ENCODE measurements at places on chromosomes 12 and 14. TPM values are rescaled to one million over a fixed set of nuclear protein-coding genes. Genes with fewer than 3 reads are reported as not detected.
A peak's percentile ranks its signal among the peaks of the same experiment; 100 is the strongest.

Gene RILPL1
- total RNA-seq = 6.7 TPM

Gene VRTN
- 148 TPM for total RNA-seq

Gene RNASE3
- total RNA-seq = not detected

Gene PPP1R1A
- total RNA-seq = 13.1 TPM

Gene IFNG-AS1
- not detected for total RNA-seq

Gene MYO1H
- total RNA-seq = not detected

Gene DHRS4
- total RNA-seq = 16.2 TPM

Gene DIO3
- total RNA-seq = 0.19 TPM

- DNase-seq = no peak
Observed at GRCh38 chr14:75515629-75515996, 6.7 kb upstream of the BATF start.

- DNase-seq = no peak
Observed at GRCh38 chr12:85310456-85311076, 30.5 kb downstream of the ALX1 start.

GRCh38 chr14:51929166-51929565, 60.2 kb upstream of the RTRAF start:
- DNase-seq = no peak

GRCh38 chr14:80584744-80585505, 356.6 kb downstream of the CEP128 start:
- no peak for DNase-seq

DNA sequence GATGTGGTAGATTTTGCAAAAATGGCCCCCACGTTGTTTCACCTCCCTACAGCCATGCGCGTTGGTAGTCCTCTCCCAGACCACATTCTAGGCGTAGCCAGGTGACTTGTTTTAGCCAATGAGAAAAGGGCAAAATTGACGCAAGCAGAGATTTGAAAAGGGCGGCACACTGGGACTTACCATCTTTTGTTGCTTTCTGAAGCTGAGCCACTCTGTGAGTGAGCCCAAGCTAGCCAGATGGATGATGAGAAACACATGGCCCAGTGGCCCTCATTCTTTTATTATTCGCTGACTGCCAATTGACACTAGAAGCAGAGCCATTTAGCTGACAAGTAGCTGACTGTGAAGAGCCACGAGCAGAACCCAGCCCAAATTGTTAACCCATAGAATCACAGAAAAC, 142.0 kb upstream of the GZMB start:
- DNase-seq = no peak

DNA sequence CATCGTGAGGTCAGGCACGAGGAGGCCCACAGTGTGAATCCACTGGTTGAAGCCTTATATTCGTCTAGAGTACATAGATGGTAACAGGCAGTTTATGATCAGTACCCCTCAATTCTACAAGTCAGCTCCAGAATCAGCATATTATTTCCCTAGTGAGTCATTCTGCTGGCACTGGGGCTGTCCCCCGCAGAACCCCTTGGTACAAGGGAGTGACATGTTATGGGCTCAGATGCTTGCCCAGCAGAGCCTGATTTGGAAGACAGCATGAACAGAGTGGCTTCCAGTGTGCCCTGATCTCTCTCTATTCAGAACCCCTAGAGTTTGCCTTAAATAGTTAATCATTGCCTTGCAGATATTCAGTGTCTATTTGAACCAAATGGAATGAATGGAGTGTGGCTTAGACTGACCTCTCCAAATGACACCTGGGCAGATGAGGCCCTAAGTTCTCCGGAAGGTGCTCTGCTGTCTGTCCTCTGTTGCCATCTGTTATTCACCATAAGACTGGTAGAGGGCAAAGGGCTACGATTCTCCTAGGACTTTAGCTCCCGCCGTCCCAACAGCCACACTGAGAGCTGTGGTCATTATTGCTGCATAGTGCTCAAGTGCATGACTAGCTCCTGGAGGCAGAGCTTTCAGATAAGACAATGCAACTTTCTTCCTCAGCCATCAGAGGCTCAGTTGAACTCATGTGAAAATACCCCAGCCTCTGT, 41.1 kb downstream of the CACNA2D4 start:
- DNase-seq = no peak

GRCh38 chr12:7259060-7259459, 44.8 kb upstream of the ACSM4 start:
- DNase-seq = no peak

DNA sequence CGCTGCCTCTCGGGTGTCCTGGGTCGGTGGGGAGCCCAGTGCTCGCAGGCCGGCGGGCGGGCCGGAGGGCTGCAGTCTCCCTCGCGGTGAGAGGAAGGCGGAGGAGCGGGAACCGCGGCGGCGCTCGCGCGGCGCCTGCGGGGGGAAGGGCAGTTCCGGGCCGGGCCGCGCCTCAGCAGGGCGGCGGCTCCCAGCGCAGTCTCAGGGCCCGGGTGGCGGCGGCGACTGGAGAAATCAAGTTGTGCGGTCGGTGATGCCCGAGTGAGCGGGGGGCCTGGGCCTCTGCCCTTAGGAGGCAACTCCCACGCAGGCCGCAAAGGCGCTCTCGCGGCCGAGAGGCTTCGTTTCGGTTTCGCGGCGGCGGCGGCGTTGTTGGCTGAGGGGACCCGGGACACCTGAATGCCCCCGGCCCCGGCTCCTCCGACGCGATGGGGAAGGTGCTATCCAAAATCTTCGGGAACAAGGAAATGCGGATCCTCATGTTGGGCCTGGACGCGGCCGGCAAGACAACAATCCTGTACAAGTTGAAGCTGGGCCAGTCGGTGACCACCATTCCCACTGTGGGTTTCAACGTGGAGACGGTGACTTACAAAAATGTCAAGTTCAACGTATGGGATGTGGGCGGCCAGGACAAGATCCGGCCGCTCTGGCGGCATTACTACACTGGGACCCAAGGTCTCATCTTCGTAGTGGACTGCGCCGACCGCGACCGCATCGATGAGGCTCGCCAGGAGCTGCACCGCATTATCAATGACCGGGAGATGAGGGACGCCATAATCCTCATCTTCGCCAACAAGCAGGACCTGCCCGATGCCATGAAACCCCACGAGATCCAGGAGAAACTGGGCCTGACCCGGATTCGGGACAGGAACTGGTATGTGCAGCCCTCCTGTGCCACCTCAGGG, 679 bp downstream of the ARF6 start:
- DNase-seq = no peak

- DNase-seq = no peak
Observed at GRCh38 chr12:110546339-110546738, 36.8 kb downstream of the PPTC7 start.

DNA sequence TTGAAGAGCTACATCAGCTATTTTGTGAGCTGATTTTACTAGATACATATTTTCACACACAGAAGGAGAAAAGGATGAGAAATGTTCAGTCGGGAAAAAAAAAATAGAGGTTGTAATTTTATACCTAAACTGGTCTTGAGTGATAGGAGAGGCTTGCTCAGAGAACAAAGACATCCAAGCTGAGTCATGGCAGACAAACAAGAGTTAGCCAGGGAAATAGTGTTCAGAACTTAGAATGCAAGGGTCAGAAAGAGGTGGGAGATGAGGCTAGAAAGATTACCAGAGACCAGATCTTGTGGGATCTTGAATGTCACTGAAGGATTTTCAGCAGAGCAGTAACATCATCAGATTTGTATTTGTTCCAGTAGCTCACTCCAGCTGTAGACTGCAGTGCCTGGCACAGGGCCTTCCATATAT, 121.9 kb upstream of the ATF1 start:
- DNase-seq = no peak

- DNase-seq = no peak
Observed at GRCh38 chr14:47422191-47422590, 253.2 kb downstream of the MDGA2 start.

GRCh38 chr14:67607646-67608045, 7.6 kb upstream of the PIGH start:
- no peak for DNase-seq

DNA sequence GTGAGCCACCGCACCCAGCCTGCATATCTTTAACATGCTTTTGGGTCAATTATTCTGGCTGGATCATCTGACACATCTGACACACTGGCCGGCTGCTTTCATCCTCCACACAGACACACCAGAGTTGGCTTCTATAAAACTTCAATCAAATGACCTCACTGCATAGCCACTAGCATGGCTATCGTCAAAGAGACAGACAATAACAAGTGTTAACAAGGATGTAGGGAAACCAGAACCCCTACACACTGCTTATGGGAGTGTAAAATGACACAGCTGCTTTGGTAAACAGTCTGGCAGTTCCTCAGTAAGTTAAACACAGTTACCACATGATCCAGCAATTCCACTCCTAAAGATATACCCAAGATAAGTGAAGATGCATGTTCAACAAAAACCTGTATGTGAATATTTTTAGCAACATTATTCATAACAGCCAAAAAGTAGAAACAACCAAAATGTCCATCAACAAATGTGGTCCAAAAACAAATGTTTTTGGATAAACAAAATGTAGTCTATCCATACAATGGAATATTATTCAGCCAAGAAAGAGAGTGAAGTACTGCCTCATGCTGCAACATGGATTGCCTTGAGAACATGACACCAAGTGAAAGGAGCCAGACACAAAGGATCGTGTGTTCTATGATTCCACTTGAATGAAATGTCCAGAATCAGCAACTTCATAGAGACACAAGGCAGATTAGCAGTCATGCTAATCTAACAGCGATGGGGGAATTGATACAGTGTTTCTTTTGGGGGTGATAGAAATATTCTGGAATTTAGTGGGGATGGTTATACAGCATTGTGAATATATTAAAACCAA, 10.1 kb downstream of the KDM2B start:
- no peak for DNase-seq

GRCh38 chr12:123779551-123779950, 17.4 kb downstream of the DNAH10 start:
- no peak for DNase-seq

DNA sequence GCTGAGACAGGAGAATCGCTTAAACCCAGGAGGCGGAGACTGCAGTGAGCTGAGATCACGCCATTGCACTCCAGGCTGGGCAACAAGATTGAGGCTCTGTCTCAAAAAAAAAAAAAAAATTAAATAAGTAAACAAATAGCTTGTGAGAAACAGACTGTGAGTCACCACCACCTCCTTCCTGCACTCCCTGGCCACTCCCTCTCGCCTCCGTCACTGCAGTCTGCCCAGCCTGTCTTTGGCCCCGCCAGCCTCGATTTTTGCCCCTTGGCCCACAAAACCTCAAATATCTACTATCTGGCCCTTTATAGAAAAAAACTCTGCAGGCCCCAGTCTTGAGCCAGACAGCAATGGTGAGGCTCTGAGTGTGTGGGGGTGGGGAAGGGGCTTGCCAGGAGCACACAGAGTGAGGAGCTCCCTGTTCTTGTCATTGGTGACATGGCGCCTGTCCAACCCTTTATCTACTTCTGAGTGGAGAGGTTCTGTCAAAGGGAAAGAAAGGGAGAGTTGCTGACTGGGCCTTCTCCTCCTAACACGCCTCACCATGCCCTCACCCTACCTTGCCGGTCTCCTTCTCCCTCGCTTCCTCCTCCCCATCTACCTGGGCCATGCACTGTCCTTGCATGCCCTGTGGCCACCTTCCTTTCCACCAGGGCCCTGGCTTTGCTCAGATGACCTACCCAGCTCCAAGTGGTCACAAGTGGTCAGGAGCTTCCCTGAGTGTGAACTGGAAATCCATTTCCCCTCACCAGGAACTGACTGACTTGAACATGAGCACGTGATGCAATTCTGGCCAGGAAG, 22.1 kb downstream of the LGMN start:
- no peak for DNase-seq

DNA sequence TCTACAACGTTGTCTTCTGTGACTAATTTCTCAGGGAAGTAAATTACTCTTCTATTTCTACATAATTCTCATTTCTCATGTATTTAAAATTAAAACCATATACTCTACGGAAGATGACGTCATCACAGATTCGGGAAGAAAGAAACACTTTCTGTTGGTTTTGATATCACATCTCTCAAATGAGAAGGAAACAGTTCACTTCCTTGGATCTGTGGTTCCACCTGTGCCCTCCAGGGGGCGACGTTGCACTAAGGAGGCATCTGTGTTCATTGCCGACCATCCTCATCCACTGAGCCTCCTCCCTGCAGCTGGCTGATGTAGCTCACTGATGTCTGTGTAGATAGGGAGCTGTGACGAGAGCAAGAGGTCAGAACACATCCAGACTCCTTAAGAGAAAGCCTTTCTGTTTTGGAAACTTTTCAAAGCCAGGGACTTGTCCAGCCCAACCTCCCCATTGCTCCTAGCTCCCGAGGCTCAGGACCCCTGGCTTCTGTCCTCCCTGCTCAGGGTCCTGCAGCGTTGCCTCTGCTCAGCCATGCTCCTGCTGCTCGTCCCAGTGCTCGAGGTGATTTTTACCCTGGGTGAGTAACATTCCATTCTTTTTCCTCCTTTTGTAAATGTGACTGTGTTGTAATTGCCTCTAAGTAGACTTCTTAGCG, 172.7 kb upstream of the OR4E1 start:
- DNase-seq = peak; percentile 90

- no peak for DNase-seq
Observed at GRCh38 chr12:51401020-51401419, 9.8 kb upstream of the GALNT6 start.

DNA sequence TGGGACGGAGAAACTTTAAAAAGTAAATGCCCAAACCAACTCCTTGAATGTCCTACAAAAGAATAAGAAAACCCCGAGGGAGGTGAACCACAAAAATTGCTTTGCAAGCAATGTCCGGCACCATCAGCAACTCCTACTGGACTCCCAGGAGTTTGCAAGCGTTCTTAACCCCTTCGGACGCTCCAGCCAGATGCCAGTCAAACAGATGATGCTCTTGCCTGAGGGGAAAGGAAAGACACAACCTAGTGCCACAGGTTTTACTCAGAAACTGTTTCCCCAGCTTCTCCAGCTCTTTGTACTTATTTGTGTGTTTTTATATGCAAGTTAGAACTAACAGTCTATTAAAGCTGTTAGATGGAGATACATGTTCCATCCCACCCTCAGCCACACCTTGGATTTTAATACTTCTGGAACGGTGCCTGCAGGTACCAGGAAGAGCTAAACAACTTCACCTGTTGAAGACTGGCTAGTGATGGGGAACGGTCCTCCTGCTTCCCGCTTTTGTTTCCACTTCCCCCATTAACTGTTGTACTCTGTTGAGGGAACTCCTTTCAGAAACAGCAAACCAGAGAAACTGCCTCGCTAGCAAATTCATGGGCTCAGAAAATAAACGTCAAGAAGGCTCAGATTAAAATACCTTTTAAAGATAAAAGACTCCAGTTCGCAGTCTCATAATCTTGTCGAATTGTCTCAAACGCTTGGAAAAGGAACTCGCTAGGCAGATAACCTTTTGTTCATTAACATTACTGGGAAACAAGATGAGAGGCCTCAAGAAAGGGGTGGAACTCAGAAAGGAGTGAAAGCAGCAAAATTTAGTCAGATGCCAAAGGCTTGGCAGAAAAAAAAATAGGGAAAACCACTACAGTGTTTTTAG, 1.1 kb upstream of the FERMT2 start:
- DNase-seq = no peak

- no peak for DNase-seq
Observed at GRCh38 chr12:89856431-89856830, 147.8 kb upstream of the ATP2B1 start.

- no peak for DNase-seq
Observed at GRCh38 chr14:105602799-105603793, 76.7 kb downstream of the TMEM121 start.

DNA sequence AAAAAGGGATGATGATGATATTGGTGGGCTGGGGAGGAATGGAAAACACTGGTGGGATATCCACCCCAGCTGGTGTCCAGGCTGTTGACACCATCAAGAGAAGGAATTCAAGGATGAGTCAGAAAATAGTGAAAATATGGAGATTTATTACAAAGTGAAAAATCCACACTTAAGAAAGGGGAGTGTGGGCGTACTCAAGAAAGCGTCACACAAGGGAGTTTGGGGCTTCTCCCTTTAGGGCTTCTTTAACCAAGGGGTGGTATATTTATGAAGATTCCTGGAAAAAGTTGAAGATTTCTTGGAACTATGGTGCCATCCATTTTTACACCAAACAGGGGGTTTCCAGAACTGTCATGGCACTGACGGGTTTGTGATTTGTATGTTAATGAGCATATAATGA, 63.1 kb upstream of the ARID2 start:
- DNase-seq = no peak

Data from H1 (cell line).